ENCODE measurements at places on chromosomes 16 and 17.

DNA sequence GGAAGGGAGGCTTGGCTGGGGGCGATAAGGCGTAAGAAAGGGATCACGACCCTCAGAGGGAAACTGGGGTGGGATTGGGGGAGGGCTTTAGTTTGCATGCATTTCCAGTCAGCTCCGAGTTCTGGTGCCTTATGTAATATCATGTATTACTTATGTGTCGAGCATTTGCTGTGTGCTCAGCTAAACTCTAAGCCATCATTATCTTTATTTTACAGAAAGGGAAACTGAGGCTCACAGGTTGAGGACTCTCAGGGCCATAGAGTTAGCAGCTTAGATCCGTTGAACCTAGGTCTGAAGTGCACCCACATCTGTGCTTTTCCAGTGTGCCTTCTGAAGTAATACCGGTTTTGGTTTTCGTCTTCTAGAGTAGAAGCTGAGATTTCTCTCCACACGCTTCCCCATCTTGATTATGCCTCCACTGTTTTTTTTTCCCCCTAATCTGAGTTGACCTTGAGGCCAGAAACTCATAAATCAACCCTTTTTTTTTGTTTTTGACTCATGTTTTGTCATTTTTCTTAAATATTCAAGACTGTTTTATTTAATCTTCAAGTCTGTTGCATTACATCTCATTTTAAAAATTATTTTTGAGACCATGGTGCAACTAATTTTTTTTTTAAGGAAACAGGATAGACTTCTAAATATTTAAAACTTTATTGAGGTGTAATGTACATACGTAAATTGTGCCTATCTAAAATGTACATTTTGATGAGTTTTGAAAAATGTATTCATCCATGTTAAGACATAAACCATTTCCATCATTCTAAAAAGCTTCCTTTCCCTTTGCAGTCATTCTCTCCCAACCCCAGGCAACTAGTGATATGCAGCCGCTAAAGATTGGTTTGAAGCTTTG is 741 bp downstream of the CYB5B start:
- DNase-seq, result no peak

- DNase-seq, result no peak
Observed at GRCh38 chr17:965311-965989, 14.1 kb downstream of the NXN start.

DNA sequence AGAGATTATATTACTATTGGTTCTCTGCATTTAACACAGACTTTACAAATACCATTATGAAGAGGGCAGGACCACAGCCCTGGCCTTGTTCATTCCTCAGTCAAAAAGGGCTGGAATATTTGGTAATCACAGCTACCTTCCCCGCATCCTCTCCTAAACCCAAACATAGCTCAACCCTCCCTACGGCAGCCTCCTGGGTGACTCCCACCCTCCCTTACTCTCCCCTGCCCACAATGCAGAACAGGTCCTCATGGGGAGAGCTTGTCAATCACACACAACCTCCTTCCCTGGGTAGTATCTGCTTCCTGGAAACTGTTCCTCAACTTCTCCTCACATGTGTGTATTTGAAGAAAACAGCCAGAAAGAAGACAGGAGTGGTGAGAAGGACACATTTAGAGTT is 224.2 kb downstream of the C16orf78 start:
- DNase-seq, result no peak

GRCh38 chr16:75195811-75196790 is 10.9 kb downstream of the CTRB2 start:
- DNase-seq, result no peak

- DNase-seq, result no peak
Observed at GRCh38 chr16:66369055-66369592, 2.6 kb downstream of the CDH5 start.

Data from activated CD4-positive, alpha-beta T cell treated with anti-CD3 and anti-CD28 coated beads, Interleukin-2, Interleukin-4, amounts not matched to agents 100 ng/mL and 50 ng/mL, durations not matched to agents 16 hours and 8 hours (primary cell).